ENCODE measurements at places on chromosomes 16 and 17.

DNA sequence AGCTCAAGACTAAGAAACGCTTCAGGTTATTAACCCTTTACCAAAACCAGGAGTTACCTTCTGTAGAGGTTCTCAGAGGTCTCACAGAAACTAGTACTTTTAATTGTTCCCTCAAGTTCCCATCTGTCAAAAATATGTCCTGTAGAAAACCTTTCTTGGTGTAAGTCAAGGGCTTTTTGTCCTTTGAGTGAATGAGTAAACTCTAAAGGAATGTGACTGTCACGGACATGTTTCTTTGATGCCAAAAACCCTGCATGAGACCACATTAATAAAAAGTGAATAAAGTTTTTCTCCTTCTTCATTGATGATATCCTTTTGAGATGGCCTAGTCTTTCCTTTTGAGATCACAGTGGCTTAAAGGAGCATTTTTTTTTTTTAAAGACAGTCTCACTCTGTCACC lies 102.9 kb downstream of the NLK start:
- no peak for DNase-seq

GRCh38 chr17:27578718-27579085 lies 52.3 kb upstream of the LGALS9 start:
- no peak for DNase-seq

DNA sequence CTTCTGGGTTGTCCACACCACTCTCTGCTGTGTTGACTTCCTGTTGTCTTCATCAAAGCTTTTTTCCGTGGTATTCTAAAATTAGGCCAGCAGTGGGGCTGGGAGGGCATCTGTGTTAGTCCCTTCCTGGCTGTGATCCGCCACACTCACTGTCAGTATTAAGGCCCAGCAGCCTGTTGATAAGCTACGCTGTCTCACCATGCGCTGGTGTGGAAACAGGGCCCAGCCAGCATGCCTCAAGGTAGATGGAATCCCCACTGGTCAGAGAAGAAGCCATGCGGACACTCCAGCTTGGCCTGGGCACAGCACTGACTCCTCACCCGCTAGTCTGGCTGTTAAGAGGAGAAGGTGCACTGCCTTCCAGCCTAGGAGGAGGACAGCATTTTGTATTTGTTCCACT lies 11.4 kb downstream of the CDR2L start:
- DNase-seq, result no peak

DNA sequence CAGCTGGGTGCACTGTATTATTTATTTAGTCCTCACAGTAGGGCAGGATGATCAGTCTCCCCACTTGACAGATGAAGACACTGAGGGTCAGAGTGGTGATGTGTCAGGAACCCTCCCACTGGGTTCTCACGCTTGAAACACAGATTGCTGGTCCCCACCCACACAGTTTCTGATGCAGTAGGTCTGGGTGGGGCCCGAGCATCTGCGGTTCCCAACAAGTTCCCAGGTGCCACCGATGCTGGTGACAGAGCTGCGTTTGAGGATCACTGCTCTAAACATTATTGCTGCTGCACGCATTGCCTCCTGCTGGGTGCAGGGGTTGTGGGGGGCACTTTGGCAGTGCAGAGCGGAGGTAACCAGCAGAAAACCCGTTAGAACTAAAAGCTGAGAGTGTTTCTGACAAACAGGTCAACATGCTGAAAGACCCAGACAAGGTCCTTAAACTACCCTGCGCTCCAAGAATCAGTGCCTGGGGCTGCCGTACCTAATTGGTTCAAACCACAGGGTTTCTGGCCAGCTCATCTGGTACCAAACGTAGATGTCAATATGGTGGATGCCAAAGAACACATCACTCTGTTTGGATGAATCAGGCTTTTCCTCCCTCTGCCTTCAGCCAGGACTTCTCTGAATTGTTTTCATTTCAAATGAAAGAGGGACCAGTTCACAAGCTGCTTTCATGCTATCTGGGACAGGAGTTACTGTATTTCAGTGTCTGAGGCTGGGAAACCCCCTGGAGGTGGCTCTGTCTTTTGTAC lies 76.0 kb downstream of the ABCC1 start:
- peak; percentile 74 for DNase-seq

DNA sequence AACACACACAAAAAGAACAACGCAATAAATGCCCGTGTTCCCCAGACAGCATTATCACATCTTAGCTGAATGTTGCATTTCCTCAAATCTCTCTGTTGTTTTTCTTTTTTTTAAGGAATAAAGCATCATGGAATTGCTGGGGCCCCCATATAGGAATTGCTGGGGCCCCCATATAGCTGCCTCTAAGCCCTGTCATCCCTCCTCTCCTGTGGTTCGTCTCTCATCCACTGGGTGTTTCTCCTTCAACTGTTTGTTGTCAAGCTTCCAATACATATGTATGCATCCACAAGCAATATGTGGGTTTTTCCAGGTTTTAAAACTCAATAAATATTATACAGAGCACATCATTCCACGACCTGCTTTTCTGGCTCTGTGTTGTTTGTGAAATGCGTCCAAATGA lies 43.2 kb downstream of the HSBP1 start:
- no peak for DNase-seq

GRCh38 chr16:1537138-1537577 lies 3.7 kb downstream of the TMEM204 start:
- DNase-seq, result no peak

GRCh38 chr17:48276776-48277175 lies 153.2 kb downstream of the SKAP1 start:
- DNase-seq, result no peak

Data from AG09319 (cell line).